Stimulated activated naive CD4-positive, alpha-beta T cell treated with Interleukin-2 at 50 U/mL for 16 hours (primary cell): ENCODE measurements at places on chromosomes 3 and 15.

DNA sequence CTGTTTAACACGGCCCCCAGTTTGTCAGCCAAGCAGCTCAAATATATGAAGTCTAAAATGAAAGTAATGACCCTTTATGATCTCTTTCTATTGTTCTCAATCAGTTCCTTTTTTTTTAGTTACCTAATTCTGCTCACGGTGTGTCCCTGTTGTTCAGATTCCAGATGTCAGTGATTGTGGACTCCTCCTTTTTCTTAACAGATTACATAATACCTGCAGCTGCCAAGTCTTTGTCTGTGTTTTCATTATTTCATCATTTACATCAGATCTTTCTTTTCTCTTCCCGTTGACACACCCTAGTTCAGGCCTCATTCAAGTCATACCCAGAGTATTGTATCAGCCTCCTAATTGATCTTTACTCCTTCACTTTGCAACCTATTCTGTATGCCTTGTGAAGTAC, 56.1 kb upstream of the SKIL start:
- DNase-seq, result no peak

- DNase-seq, result no peak
These were observed 80.4 kb upstream of the XCR1 start for GRCh38 chr3:46107682-46108081.

GRCh38 chr3:107110596-107111305, 266.5 kb upstream of the CCDC54 start:
- no peak for DNase-seq

DNA sequence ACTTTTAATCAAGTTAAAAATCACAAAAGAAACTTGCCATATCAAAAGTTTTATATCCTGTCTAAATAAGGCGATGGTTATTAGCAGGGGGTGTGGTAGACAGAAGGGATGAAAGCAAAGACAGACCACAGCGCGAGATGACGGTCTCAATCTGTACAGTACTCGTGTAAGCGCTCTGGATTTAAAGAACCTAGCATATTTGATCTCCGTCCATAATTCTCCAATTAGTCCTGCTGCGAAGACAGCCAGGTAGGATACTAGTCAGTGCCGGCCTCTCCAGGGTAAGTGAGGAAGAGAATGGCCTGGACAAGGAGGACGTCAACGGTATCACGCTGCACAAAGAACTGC, 701 bp downstream of the SGO1 start:
- DNase-seq, result peak; percentile 5

DNA sequence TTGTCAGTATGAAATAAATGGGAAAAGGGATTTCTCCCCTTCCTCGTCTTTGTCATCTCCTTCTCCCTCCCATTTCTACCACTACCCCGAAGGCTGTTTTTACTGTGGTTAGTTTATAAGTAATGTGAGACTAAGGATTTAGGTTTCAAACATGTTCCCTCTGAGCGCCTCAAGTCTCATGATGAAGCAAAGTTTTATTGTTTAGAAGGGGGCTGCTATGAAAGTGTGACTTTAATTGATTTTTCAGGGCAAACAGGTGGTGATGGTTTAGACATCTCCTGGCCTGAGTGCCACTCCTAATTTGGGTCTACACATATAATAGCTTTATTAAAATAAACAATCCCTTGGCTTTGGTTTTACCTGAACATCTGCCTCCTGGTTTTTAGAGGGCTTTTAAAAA, 185.5 kb downstream of the MCTP2 start:
- DNase-seq, result no peak

GRCh38 chr3:54845011-54845410, 82.8 kb downstream of the LRTM1 start:
- no peak for DNase-seq
